Stimulated activated CD4-positive, alpha-beta T cell treated with anti-CD3 and anti-CD28 coated beads, Interleukin-15, amount 100 ng/mL, for 24 hours (primary cell): ENCODE measurements at places on chromosomes 7 and 10.

- DNase-seq: peak; percentile 27
These were observed 57.5 kb downstream of the COL17A1 start for GRCh38 chr10:104028146-104028545.

DNA sequence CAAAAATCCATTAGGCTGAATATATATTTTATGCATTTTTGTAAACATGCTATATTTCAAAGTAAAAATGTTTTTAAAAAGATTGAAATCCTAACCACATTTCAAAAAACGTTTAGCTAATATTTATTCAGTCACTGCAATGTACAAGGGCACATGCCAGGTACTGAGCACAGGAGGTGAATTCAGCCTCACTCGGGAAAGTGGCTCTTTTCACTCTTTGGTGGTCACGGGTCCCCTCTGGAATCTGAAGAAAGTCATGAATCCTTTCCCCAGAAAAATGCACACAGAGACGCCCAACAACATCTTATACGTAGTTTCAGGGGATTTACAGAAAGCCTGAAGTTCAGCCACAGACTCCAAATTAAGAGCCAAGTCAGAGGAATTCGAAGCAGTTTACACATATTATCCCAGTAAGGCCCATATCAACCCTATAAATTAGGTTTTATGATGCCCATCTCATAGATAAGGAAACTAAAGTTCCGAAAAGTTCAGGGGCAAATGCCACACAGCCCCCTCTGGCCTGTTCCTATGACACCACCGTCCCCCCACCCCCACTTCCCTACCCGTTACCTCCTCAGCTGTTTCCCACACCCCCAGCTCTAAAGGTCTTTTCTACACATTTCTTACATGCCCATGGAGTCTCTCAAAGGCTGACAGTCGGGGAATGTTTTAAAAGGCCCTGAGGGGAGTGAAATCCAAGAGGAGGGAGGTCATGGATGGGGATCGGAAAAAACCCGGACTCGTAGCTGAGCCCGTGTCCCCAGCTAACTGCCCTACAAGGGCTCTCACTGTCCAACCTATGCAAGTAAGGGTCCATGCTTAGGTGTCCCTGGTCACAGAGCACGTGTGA lies 9.6 kb upstream of the SVOPL start:
- no peak for DNase-seq

DNA sequence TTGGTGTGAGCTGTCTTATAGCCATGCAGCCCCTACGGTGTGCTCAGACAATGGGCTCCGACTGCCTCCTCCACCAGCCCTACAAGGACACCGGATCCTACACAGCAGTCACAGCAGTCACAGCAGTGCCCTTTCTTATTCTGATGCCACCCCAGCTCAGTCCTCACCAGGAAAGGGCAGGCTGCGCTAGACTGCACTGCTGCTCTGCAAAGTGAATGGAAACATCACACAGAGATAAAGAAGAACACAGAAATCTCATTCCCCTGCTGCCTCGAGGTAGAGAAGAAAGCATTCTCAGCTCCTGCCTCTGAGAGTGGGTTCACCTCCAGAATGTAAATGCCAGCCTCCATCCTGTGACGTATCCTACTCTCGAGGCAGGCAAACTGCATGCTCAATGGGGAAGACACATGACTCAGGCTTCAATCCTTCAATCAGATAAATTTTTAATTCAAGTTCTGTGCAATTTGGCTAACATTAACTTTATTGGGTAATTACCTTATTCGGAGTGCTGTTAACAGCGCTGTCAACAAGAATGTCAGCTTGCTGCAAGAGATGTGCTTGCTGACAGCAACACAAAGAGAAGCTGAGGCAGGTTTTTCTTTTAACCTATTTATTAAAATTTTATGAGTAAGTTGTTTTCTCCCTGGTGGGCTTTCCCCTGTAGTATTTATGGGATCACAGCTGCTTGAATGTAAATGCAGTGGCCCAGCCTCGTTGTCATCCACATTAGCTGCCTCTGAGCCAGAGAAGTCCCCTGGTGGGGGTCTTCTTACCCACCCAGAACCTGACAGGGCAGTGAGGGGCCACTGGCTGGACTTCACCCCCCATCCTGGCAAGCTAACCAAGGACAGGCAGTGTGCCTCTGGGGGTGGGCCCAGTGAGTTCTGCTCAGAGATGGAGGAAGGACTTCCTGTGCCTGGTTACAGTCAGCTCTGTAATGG lies 241.3 kb upstream of the KMT2E start:
- no peak for DNase-seq

DNA sequence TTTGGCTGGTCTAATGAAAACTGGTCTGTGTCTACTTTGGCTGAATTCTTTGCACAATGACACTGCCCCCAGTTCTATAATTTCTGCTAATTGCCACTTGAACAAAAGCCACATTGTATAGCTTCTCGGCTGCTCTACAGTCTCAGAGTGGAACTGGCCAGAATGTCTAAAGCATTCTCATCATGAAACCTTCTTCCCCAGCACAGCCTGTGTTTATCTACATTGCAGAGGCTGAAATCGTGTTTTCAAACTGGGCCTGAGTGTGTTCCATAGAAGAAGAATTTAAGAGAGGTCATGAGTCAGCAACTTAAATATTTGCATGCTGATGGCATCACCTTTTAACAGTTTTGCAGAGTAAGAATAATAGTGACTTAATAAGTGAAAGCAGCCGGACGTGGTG lies 177.2 kb downstream of the BUB3 start:
- no peak for DNase-seq

DNA sequence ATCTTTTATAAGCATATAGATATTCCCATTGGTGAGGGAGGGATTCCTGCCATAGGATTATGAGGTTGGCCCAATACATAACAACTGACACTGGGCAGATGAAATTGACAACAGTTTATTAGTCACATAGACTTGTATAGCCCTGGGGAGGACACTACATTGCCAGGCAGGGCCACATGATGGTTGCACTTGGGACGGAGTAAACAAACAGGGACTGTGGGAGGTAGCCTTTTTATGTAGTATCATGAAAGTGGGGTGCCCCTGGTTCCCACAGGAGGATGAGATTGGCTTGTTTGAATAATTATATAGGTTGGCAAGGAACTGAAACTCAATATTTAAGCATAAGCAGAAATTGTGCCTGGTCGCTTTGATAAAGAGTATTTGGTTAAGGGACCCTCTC lies 23.5 kb downstream of the TRIM24 start:
- DNase-seq: no peak

- DNase-seq: no peak
These were observed 248.0 kb downstream of the USP6NL start for GRCh38 chr10:11363497-11363896.

GRCh38 chr10:3455385-3456334 lies 283.1 kb upstream of the PITRM1 start:
- peak; percentile 19 for DNase-seq
